Activated naive CD8-positive, alpha-beta T cell treated with anti-CD3 and anti-CD28 coated beads, Interleukin-2, amount 50 U/mL, for 24 hours (primary cell): ENCODE measurements at places on chromosomes 1 and 21.

DNA sequence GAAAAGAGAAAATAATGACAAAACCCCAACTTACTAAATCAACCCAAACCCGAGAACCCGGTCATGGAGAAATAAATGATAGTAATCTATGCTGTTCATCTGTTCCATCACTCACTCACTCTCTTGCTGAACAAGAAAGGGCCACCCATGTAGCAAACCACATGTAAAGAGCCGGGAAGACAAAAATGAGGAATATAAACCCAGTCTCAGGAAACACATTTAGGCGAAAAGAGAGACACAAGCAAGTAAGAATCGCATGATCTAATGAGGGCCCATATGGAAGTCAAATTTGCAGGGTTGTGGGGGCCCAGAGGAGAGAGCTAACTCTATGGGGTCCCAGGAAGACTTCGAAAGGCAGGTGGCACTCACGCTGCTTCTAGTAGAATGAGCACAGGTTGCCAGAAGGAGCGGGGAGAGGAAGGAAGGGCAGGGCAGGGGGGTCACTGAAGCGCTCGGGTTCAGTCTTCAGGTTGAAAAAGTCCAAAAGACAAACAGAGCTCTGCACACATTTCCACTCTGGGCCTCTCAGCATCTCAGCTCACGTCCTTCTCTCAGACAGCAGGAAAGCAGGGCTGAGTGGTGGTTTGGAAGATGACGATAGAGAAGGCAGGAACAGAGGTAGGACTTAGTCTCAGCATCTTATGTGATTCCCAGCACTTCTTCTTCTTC is 142.9 kb upstream of the KRTAP19-8 start:
- no peak for DNase-seq

DNA sequence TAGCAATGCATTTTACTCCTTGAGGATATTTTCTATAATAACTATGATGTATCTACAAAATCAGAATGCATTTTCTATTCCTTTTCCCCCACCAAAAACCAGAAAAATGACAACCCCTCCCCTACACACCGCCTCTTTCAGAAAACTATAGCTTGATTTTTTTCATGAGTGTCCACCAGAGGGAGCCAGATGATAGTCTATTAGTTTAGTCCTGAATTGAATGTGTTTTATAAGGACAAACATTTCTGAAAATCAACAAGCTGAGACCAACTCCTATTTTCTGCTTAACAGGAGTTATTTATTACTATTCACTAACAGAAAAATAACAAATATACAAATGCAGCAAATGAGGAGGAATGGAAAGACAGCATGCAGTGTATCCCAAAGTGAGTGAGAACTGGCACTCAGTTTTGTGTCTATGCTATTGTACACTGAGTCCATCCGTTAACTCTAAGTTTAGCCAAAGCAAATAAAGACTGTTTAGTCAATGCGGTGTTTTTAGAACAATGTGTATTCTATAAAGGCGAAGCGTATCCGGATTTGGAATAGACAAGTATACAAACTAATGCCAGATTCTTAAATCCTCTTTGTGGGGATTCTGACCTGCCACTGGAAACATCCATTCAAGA is 182.6 kb downstream of the VAV3 start:
- peak; percentile 41 for DNase-seq

DNA sequence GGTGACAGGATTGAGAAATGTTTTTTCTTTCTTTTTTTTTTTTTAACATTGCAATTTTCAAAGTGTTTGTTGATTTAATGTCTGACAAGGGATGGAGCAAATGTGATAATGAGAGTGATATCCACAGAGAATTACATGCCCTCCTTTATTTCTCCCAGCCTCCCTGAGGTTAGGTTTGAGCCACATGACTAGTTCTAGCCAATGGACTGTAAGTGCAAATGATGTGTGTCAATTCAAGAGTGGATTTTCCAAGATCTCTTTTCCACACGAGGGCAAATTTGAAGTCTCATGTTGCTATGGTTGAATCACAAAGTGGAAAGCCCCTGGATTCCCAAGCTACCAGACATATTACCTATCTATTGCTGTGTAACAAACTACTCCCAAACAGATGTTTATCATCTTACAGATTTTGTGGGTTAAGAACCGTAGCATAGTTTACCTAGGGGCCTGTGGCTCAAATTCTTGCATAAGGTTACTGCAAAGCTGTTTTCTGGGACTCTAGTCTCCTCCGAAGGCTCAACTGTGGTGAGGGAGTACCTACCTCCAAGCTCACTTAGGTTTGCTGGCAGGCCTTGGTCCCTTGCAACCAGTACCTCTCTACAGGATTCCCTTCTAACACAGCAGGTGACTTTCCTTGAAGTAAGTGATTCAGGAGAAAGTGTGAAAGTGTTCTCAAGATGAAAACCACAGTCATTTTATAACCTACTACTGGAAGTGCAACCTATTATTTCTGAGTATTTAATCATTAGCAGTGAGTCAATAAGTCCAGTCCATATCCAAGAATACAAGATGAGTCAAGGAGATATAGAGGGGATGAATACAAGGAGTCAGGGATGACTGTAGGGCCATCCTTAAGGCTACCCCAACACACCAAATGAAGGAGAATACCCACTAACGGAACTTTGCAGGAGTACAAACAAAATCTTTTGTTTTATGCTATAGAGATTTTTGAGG is 533.6 kb downstream of the PTPRC start:
- no peak for DNase-seq

- no peak for DNase-seq
Observed at GRCh38 chr1:222583079-222583478, 6.7 kb downstream of the TAF1A start.

- DNase-seq, result no peak
Observed at GRCh38 chr1:70072231-70072751, 133.1 kb downstream of the LRRC40 start.

- DNase-seq, result no peak
Observed at GRCh38 chr1:207429963-207430362, 24.2 kb upstream of the CR2 start.

DNA sequence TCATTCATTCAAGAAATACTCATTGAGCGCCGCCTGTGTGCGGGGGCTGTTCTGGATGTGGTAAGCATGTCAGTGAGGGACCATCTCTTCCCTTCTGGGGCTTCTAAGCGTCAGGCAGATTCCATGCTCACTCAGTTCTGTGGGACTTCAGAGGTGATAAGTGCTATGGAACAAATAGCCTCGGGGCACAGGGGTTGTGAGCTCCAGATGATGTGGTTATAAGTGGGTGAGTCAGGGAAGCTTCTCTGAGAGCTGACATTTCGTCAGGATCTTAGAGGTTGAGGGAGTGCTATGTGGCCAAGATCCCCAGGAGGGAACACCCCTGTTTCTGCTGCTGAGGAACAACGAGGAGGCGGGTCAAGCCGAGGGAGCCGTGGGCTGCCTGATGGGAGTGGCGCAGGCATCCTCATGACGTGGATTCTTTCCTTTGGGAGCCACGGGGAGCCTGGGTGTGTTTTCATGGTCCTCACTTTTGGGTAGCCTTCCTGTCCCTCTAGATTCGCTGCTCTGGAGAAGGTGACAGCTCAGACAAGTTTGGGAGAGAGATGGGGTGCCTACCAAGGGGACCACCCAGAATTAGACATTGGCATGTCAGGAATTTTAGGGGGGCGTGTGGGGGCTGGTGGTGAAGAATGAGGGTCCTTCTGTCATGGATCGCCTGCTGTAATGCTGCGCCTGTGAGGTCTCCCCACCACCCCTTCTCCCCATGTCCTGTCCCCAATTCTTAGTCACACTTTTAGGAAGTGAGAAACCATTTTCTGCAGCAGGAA is 38.5 kb downstream of the HUNK start:
- no peak for DNase-seq

GRCh38 chr1:244854166-244854565 is 10.2 kb downstream of the HNRNPU start:
- DNase-seq, result no peak

GRCh38 chr1:15953791-15954241 is 22.1 kb downstream of the ZBTB17 start:
- no peak for DNase-seq

DNA sequence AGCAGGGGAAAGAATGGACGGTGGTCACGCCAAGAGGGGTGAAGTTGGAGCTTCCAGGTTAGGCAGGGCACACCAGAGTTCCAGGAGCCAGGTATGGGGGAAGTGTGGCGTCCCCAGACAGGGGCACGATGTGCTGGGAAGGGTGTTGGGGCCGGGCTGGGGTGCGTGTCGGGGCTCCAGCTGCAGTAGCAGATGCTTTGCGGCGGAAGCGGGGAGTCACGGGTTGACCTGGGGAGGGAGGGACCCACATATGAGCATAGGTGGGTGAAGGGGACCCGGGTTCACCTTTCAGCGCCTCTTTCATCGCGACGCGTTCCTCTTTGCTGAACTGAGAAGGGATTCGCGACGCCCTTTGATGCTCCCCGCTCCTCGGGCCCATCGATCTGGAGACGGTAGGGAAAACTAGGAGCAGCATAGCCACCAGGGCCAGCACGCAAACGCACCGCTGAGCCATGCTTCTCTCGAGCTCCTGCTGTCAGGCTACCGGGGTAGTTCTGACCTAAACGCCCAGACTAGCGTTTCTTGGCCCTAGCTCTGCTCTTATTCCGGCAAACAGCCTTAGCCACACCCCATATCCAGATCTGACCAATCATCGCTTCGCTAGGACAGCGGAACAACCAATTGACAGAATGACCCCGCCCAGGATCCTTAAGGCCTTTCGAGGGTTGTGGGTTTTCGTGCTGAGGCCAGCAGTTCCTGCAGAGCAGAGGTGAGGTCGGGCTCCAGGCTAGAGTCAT is at the start of gene PM20D1:
TSS of gene PM20D1 (minus strand) at position 514 of the 737 bp plus-strand sequence. CDS start at position 454, 60 bp downstream.
- peak; percentile 68 for DNase-seq

DNA sequence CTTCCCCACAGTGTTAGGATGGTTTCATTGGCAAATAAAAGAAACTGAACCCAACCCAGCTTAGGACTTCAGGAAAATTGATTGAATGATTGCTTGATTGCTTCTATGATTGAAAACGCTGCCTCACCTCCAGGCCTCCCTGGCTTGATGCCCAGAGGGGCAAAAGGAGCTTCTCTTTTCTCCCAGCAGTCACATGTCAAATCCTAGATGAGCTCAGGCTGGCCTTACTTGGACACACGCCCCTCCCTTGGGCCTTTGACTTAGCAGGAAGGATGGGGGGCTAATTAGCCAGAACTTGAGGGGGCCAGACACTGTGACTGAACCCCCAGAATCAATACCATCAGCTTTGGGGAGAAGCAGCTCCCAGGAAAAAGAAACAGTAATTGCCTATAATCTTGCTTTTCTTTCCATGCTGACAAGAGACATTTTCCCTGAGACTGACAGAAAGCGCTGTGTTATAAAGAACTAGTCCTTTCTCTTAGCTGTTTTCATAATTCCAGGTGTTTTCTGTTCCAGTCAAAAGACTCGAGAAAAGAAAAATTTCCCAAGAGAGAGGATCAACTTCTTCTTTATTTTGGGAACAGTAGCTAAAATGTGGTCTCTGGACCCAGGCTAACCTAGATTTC is 50.8 kb upstream of the ATP5PO start:
- no peak for DNase-seq

DNA sequence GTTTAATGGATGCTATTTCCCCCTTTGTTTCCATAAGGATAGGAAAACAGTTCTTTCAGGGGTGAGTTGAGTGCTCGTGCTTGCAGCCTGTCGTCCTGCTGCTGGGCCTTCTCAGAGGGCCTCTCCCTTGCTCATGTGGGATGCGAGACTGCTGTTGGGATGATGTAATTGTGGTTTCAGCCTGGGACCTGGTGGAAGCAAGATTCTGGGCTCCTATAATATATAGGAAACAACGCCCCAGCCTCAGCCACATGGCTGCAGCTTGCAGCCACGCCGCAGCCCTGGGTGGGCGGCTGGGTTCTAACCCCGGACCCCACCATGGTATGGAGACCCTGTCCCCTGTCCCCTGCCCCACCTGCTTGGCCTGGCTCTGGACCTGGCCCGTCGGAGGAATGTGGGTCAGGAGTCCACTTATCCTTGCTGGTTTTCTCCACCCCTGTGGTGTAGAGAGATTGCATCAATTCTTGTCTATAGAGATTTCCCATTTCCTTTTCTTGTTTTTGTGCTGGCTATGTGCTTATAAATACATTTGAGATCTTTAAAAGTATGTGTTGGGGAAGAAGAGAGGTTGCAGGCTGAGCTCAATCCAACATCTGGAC is 357.8 kb downstream of the SIPA1L2 start:
- DNase-seq, result no peak

DNA sequence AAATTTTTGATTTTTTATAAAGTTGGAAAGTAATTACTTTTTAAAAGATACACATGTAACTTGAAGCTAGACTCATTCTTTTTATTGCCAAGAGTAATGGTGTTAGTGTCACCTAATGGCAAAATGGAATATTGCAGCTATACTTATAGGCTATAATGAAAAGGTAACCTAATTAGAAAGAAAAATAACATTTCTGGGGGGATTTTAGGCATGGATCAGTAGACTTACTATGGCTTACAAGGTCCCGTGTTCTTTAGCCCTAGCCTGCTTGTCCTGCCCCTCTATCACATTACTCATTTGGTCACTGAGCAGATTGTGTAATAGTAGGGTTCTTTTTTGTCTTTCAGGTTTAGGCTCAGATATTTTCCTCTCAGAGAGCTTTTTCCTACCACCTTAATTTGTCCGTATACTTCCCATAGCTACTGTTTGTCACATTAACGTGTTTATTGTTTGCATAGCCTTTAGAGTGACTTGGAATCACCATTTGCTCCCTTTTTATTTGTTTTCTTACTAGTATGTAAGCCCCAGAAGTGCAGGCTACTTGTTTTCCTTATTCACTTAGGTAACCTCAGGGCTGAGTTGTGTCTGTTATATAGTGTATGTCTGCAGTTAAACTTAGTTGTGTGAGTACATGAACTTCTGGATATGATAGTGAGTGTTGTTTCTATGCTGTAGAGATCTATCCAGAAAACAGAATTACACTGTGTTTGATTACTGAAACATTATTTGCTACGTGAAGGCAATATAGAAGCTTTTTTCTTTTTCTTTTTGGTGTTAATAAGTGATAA is 58.7 kb downstream of the RABGAP1L start:
- DNase-seq, result no peak

- DNase-seq, result no peak
Observed at GRCh38 chr1:201715801-201716741, 112.9 kb upstream of the IPO9 start.

- DNase-seq, result no peak
Observed at GRCh38 chr1:38867208-38867607, 5.9 kb downstream of the MYCBP start.

GRCh38 chr1:201740086-201740541 is 88.8 kb upstream of the IPO9 start:
- DNase-seq, result no peak

DNA sequence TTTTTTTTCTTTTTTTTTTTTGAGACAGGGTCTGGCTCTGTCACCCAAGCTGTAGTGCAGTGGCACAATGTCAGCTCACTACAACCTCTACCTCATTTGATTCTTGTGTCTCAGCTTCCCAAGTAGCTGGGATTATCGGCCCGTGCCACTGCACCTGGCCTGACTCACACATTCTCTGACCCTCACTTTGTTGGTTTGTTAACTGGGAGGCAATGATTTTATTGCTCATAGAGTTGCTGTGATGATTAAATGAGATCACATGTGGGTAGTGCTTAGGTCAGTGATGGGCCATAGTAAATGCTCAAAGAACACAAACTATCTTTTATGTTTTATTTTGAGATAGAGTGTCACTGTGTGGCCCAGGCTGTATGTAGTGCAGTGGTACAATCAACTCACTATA is 47.3 kb upstream of the SSBP3 start:
- no peak for DNase-seq
